Hematopoietic multipotent progenitor cell (in vitro differentiated cells): ENCODE measurements at places on chromosomes 2 and 18. TPM values are rescaled to one million over a fixed set of nuclear protein-coding genes. Genes with fewer than 3 reads are reported as not detected.

GRCh38 chr18:11518788-11519685 lies 90.4 kb upstream of the SLC35G4 start:
- no peak for DNase-seq

DNA sequence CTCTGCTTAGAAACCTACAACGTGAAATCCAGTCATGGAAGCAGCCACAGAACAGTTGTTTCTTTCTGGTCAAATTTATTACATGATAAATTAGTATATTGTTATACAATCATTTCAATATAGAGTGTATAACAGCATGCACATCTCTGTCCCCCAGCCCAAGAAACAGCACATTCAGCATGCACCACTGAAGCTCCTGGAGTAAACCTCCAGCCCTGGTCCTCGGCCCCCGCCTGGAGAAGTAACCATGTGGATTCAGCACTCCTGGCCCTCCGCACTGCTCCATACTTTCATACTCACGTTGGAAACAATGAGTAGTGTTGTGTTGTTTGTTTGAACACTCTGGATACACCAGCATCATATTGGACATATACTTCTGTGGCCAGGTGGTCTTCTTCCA lies 15.3 kb upstream of the ID2 start:
- DNase-seq: no peak

DNA sequence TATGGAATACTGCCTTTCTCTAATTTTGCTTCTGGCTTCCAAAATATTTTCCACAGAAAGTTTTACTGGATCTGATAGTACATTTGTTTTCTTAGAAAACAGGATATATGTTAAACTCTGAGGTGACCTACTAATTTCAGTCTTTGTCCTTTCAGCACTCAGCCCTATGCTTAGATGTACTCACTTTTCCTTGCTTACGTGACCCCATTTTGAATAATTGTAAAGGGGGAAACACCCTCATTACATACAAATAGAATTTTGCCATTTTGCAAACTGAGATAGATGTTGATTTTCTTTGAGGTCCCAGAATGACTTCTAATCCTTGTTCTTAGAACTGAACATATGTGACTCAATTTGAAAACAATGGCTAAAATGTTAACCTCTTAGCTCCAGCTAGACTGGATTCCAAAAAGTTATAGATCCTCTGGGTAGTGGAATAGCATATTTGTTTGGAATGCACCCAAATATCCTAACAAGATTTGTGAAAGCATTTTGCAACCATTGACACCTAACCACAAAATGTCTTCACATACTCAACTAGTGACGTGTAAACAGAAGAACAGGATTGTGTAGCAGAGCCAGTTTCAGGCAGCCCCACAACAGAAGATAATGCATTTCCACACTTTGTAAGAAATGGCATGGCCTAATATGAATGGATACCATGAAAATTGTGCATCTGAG lies 44.8 kb upstream of the EHBP1 start:
- no peak for DNase-seq

- no peak for DNase-seq
Observed at GRCh38 chr2:180376066-180376465, 369.0 kb upstream of the CWC22 start.

- no peak for DNase-seq
Observed at GRCh38 chr2:109351164-109351756, 222.3 kb downstream of the SH3RF3 start.

MREG gene
- total RNA-seq: 6.5 TPM

TMX3 gene
- 18.3 TPM for total RNA-seq

RAD51AP2 gene
- total RNA-seq: not detected

FABP1 gene
- total RNA-seq: not detected

SCN7A gene
- total RNA-seq: under 0.01 TPM

STPG4 gene
- total RNA-seq: not detected
